ENCODE measurements at places on chromosomes 6 and 20.

GRCh38 chr6:28910901-28911690 lies 12.7 kb downstream of the TRIM27 start:
- no peak for DNase-seq

DNA sequence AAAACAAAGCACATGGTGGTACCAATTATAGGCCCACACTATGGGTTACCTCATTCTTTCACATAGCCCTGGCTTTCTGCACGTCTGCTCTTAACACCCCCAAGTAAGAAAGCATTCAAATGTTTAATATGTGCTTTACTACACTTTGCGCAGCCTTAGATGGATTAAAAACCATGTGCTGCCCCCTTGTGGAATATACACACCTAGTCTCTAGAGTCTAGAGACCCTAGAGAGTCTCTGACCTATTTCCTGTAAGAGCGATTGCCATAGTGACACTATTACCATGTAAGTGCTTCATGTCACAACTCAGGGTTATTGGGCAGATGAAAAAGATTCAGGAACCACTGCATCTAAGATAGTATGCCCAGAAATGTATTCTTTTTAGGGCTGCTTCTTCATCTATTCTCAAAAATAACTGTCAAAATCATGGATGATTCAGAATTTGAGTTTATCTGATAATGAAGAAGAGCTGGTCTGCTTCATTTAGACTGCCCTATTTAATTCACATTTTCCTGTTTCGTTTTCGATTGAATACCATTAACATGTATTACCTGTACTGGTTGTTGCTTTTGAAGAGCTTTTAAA lies 186.3 kb downstream of the ADGB start:
- no peak for DNase-seq

GRCh38 chr6:170347091-170347490 lies 40.5 kb downstream of the FAM120B start:
- no peak for DNase-seq

GRCh38 chr20:58192065-58192464 lies 36.4 kb downstream of the ANKRD60 start:
- DNase-seq: no peak

Data from SIG-M5 (cell line).